ENCODE measurements at places on chromosomes 7 and 10. TPM values are rescaled to one million over a fixed set of nuclear protein-coding genes. Genes with fewer than 3 reads are reported as not detected.

The SLC39A12 gene
- total RNA-seq, result not detected

The BHLHA15 gene
- total RNA-seq, result not detected

The FAM180A gene
- not detected for total RNA-seq

The PAPOLB gene
- total RNA-seq, result not detected

The PTPN12 gene
- 24.4 TPM for total RNA-seq

The NYAP1 gene
- 0.38 TPM for total RNA-seq

The IL6 gene
- not detected for total RNA-seq

The PNLIPRP3 gene
- not detected for total RNA-seq

GRCh38 chr7:79615466-79615865, 162.0 kb upstream of the MAGI2 start:
- no peaks in the 10 kb centered on the region for H3K36me3 ChIP-seq
- no peak overlapping the region for H3K4me3 ChIP-seq
- no peaks in the 10 kb centered on the region for H3K27me3 ChIP-seq
- H3K4me1 ChIP-seq, result no peaks in the 10 kb centered on the region

GRCh38 chr10:110528224-110528996, 30.7 kb downstream of the DUSP5 start:
- H3K4me3 ChIP-seq, result no peak overlapping the region
- H3K4me1 ChIP-seq, result peaks cover 27% of the 10 kb centered on the region
- no peak for DNase-seq

DNA sequence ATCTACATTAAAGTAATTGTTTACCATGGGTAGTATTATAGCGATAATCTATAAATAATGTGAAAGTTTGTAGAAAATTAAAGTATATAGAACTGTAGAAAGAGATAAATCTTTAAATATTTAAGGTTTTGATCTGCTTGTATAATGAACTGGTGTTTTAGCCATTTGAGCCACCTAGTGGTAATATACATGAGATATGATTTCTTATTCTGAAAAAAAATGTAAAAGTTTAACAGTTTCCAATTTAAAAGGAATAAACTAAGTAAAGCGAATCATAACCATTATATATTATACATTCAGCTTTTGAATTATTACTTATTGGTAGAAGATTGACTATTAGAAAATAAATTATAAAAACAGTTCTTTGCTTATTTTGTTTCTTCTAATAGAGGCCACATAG, 91.2 kb downstream of the OTUD1 start:
- H3K4me1 ChIP-seq, result no peaks in the 10 kb centered on the region
- no peak for DNase-seq
- no peaks in the 10 kb centered on the region for H3K36me3 ChIP-seq
- H3K27me3 ChIP-seq, result no peaks in the 10 kb centered on the region
- H3K27ac ChIP-seq, result no peak overlapping the region
- H3K4me3 ChIP-seq, result no peak overlapping the region

GRCh38 chr10:87700031-87700796, 40.5 kb downstream of the PAPSS2 start:
- no peak overlapping the region for H3K27ac ChIP-seq
- no peak overlapping the region for H3K4me3 ChIP-seq
- no peak for DNase-seq
- H3K27me3 ChIP-seq, result no peaks in the 10 kb centered on the region
- H3K4me1 ChIP-seq, result no peaks in the 10 kb centered on the region

GRCh38 chr10:5545778-5546710, 21.3 kb downstream of the CALML3 start:
- H3K4me1 ChIP-seq, result peaks cover 20% of the 10 kb centered on the region
- no peak overlapping the region for H3K4me3 ChIP-seq
- no peaks in the 10 kb centered on the region for H3K36me3 ChIP-seq
- no peak for DNase-seq
- no peak overlapping the region for H3K27ac ChIP-seq
- H3K27me3 ChIP-seq, result no peaks in the 10 kb centered on the region

DNA sequence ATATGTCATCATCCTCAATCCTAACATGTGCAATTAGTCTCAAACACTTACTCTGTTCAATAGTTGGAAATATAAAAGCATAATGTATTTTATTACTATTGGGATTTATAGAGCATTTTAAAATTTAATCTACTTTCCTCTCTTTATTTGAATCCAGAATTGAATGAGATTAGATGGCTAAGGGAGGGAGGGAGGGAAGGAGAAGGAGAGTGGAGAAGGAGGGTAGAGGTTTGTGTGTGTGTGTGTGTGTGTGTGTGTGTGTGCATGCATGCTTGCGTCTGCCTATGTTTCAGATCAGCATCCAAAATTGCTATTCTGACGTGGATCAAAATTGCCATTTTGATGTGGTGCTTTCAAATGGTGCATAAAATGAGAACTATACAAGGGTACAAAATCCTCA, 90.8 kb downstream of the NRP1 start:
- H3K36me3 ChIP-seq, result no peaks in the 10 kb centered on the region
- peaks cover 17% of the 10 kb centered on the region for H3K4me1 ChIP-seq
- DNase-seq, result no peak
- no peak overlapping the region for H3K27ac ChIP-seq
- H3K4me3 ChIP-seq, result no peak overlapping the region
- H3K27me3 ChIP-seq, result no peaks in the 10 kb centered on the region

DNA sequence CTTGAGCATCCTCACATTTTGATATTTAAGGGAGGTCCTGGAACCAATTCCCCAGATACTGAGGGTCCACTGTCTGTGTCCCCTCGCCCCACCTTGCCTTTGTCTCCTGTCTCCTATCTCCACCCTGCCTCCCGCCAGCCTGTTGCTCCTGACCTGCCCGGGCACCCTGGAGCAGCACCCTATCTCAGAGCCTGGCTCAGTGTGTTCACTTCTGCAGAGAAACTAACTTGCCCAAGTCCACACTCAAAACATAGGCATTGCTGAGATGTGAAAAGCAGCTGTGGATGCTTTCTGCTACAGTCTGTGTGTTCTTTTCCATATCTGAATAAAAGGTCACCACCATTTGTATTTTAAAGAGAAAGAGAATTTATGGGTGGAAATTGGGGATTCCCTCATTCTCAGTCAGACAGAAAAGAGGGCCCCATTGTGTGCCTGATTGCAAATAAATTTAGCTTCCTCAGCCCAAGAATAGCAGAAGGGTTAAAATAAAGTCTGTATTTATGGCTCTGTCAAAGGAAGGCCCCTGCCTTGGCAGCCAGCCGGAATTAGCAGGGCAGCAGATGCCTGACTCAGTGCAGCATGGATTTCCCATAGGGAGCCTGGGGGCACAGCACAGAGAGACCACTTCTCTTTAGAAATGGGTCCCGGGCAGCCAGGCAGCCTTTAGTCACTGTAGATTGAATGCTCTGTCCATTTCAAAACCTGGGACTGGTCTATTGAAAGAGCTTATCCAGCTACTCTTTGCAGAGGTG, 161.3 kb downstream of the EGFR start:
- no peaks in the 10 kb centered on the region for H3K4me1 ChIP-seq
- no peaks in the 10 kb centered on the region for H3K36me3 ChIP-seq
- DNase-seq, result no peak
- H3K27ac ChIP-seq, result no peak overlapping the region
- H3K27me3 ChIP-seq, result no peaks in the 10 kb centered on the region

GRCh38 chr10:3295582-3296151, 123.1 kb upstream of the PITRM1 start:
- no peak for DNase-seq
- no peaks in the 10 kb centered on the region for H3K36me3 ChIP-seq
- H3K4me1 ChIP-seq, result no peaks in the 10 kb centered on the region

GRCh38 chr10:30782537-30783461, 153.2 kb upstream of the LYZL2 start:
- H3K4me1 ChIP-seq, result peaks cover 28% of the 10 kb centered on the region
- H3K27me3 ChIP-seq, result no peaks in the 10 kb centered on the region
- DNase-seq, result no peak
- H3K4me3 ChIP-seq, result no peak overlapping the region
- H3K36me3 ChIP-seq, result no peaks in the 10 kb centered on the region

- H3K27ac ChIP-seq, result no peak overlapping the region
- H3K4me1 ChIP-seq, result no peaks in the 10 kb centered on the region
- H3K27me3 ChIP-seq, result no peaks in the 10 kb centered on the region
- H3K36me3 ChIP-seq, result no peaks in the 10 kb centered on the region
- no peak overlapping the region for H3K4me3 ChIP-seq
These were observed 265.1 kb downstream of the CCSER2 start for GRCh38 chr10:84593506-84593905.

GRCh38 chr10:62084451-62084850, 183.0 kb downstream of the ARID5B start:
- H3K4me1 ChIP-seq, result peaks cover 79% of the 10 kb centered on the region
- H3K27ac ChIP-seq, result peak overlapping the region; percentile 45
- no peaks in the 10 kb centered on the region for H3K27me3 ChIP-seq
- no peak overlapping the region for H3K4me3 ChIP-seq
- peaks cover 25% of the 10 kb centered on the region for H3K36me3 ChIP-seq

GRCh38 chr7:135486261-135486920, 23.5 kb downstream of the CNOT4 start:
- peaks cover 36% of the 10 kb centered on the region for H3K4me1 ChIP-seq
- no peak overlapping the region for H3K27ac ChIP-seq
- H3K36me3 ChIP-seq, result no peaks in the 10 kb centered on the region
- H3K4me3 ChIP-seq, result no peak overlapping the region
- H3K27me3 ChIP-seq, result no peaks in the 10 kb centered on the region
- DNase-seq, result no peak

DNA sequence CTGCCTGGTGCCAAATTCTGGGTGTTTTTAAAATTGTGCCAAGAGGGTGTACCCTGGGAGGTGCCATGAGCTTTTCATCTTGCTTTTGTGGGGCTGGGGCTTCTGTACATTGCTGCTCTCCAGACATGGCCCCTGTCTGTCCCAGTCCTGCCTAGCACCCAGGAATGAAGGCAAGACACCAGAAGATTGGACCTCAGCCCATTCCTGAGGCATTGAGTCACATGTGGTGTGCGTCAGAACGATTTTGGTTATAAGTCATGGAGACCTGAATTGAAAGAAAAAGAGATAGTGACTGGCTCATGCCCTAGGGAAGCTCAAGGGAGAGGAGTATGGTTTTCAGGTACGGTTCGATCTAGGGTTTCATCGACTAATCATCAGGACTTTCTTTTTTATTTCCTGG, 493.2 kb downstream of the TYW1 start:
- H3K4me1 ChIP-seq, result no peaks in the 10 kb centered on the region
- DNase-seq, result no peak
- no peaks in the 10 kb centered on the region for H3K36me3 ChIP-seq

- H3K4me1 ChIP-seq, result no peaks in the 10 kb centered on the region
- no peak overlapping the region for H3K27ac ChIP-seq
- no peak overlapping the region for H3K4me3 ChIP-seq
- DNase-seq, result no peak
These were observed 48.6 kb downstream of the CUL1 start for GRCh38 chr7:148747274-148747673.

- no peaks in the 10 kb centered on the region for H3K27me3 ChIP-seq
- no peaks in the 10 kb centered on the region for H3K4me1 ChIP-seq
- no peak overlapping the region for H3K27ac ChIP-seq
- no peak for DNase-seq
- no peak overlapping the region for H3K4me3 ChIP-seq
These were observed 211.9 kb upstream of the VSTM2A start for GRCh38 chr7:54330216-54330800.

DNA sequence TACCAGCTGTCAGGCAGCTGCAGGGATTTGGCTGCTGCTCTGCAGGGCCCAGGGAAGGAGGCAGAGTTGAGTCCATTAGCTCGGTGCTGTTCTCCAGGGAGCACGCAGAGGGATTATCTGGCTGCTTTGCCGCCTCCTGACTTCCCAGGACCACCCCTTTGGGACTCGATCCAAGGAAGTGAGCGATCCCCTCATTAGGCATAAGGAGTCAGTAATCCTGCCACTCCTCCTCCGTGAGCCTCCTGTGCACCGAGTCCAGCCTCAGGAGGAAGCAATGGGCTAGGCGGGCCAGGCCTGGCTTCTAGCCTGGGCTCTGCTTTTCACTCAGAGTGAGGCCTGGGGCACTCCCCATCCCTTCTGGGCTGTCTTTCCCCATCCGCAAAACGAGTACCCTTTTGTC, 417.9 kb downstream of the RPS24 start:
- DNase-seq, result no peak
- no peaks in the 10 kb centered on the region for H3K4me1 ChIP-seq
- no peak overlapping the region for H3K4me3 ChIP-seq

DNA sequence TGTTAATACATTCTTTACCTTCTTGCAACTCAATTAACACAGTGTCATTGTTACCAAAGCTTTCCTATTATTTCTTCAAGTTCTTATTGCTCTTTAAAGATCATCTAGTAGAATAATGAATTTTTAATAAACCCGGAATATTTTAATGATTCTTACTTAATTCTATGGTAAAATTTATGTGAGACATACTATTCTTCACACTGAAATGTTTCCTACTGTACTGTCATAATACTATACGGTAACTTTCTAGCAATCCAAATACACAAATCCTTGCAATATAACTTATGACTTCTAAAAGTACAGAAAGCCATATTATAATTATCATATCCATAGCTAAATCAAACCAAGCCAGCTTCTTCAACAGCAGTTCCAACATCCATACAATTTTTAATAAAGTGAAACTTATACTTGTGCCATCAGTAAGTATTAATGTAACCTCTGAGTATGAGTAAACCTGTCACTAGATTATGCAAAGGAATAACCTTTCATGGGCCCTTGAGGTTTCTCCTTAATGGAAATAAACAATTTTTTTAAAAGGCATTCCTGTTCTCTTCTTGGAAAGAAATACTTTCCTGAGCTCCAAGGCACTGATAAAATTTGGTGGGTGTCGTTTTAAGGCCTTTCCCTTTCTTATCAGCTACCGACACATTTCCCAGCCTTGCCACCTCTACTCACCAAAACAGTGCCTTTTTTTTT, 87.4 kb downstream of the IMMP2L start:
- no peak overlapping the region for H3K4me3 ChIP-seq
- DNase-seq, result no peak
- H3K27ac ChIP-seq, result no peak overlapping the region
- H3K27me3 ChIP-seq, result no peaks in the 10 kb centered on the region
- no peaks in the 10 kb centered on the region for H3K36me3 ChIP-seq
- H3K4me1 ChIP-seq, result no peaks in the 10 kb centered on the region

DNA sequence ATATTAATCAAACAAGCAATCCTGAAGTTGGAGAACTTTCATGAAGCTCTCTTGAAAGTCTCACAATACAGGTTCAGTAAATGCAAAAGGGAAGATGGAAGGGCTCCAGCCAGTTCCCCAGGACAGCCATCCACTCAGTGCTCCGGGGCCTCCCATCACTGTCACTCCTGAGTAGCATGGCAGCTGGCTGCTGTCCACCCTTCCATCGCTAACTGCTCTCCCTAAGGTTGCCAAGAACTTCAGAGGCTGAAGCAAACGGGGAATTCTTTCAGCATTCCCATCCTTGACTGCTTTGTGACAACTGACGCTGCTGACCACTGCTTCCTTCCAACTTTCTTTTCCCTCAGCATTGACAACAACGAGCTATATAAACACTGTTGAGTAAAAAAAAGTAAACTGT, 69.1 kb downstream of the VPS41 start:
- H3K4me3 ChIP-seq, result no peak overlapping the region
- no peak for DNase-seq

- DNase-seq, result no peak
- no peaks in the 10 kb centered on the region for H3K27me3 ChIP-seq
- no peak overlapping the region for H3K27ac ChIP-seq
- H3K4me3 ChIP-seq, result no peak overlapping the region
These were observed 25.7 kb downstream of the C10orf71 start for GRCh38 chr10:49324711-49325110.

- no peak for DNase-seq
- H3K36me3 ChIP-seq, result no peaks in the 10 kb centered on the region
- H3K27ac ChIP-seq, result no peak overlapping the region
- H3K4me1 ChIP-seq, result no peaks in the 10 kb centered on the region
- H3K4me3 ChIP-seq, result no peak overlapping the region
- no peaks in the 10 kb centered on the region for H3K27me3 ChIP-seq
These were observed 9.9 kb downstream of the FAM237B start for GRCh38 chr7:90311175-90311574.

- H3K4me1 ChIP-seq, result peaks cover 13% of the 10 kb centered on the region
- H3K36me3 ChIP-seq, result no peaks in the 10 kb centered on the region
These were observed 195.4 kb downstream of the MAD1L1 start for GRCh38 chr7:2037301-2037807.
